ENCODE measurements at places on chromosomes 6 and 20.
A peak's percentile ranks its signal among the peaks of the same experiment; 100 is the strongest.

DNA sequence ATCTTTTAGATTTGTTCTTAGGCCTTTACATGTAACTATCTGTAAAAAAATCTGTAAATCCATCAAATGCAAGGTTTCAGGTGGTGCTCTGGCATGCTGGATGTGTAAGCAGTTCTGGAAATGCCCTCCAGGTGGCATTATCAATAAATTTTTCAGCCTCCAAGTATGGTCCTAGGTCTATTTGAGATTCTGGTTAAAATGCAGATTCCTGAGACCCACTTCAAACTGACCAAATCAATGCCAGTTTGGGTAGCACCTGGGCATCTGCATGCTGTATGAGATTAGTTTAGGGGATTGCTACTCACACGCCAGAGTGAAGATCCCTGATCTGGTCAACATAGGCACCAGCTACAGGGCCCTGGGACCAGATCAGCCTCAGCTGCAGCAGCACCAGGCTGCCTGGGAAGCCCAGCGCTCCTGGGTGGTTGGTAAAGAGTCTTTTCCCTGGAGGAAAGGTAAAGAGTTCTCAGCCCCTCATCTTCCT lies 507.3 kb upstream of the CITED2 start:
- peak; percentile 77 for DNase-seq

DNA sequence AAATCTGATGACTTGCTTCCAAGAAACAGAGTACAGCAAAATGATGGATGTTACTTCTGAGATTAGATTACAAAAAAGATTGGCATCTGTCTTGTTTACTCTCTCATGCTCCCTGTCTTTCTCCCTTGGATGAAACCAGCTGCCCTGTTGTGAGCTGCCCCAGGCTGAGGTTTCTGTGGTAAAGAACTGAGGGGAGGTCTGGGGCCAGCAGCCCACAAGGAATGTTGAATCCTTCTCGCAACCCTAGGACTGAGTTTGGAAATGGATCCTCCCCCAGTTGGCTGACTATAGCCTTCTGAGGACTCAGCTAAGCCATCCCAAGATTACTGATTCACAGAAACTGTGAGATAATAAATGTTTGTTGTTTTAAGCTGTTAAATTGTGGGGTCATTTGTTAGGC lies 5.6 kb upstream of the HECA start:
- no peak for DNase-seq

- DNase-seq = no peak
Observed at GRCh38 chr6:138371452-138371711, 6.3 kb upstream of the SMIM28 start.

- DNase-seq = peak; percentile 37
Observed at GRCh38 chr6:12844284-12845223, 128.0 kb downstream of the PHACTR1 start.

DNA sequence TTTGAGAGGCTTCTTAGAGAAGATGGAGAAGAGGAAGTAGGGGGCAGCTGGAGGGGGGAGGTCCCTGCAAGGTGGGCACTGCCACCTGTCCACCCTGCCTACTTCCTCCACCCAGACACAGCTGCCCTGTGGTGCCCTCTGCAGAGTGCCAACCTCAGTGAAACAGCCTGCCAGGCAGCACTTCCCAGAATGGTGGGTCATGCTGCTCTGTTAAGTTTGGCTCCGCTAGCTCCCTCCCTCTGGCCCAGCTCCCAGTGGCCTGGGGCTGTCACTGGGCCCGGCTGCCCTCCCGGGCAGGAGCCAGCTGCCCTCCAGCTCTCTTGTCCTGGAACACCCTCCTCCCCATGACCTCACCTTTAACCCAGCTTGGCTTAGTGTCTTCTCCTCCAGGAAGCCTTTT lies 5.1 kb upstream of the EPB41L1 start:
- DNase-seq = no peak

DNA sequence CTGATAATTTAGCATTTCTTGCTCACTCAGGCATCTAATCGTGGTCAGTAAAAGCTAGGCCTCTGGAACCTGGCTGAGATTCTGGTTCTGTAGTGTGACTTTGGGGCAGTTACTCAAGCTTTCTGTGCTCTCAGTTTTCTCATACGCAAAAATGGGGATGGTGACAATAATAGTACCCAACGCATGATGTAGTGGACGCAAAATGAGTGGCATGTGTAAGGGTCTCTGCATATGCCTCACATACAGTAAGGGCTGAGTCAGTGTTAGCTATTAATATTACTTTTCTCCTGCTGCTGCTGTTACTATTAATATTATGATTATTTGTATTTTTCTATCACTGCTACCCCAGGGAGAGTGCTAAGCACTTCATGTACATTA lies 686 bp downstream of the GINS1 start:
- no peak for DNase-seq

- no peak for DNase-seq
Observed at GRCh38 chr20:3405139-3405538, 2.3 kb downstream of the DNAAF9 start.

GRCh38 chr6:121925534-121926255 lies 473.8 kb upstream of the HSF2 start:
- DNase-seq = no peak

GRCh38 chr6:114714836-114715507 lies 372.1 kb upstream of the HS3ST5 start:
- no peak for DNase-seq

DNA sequence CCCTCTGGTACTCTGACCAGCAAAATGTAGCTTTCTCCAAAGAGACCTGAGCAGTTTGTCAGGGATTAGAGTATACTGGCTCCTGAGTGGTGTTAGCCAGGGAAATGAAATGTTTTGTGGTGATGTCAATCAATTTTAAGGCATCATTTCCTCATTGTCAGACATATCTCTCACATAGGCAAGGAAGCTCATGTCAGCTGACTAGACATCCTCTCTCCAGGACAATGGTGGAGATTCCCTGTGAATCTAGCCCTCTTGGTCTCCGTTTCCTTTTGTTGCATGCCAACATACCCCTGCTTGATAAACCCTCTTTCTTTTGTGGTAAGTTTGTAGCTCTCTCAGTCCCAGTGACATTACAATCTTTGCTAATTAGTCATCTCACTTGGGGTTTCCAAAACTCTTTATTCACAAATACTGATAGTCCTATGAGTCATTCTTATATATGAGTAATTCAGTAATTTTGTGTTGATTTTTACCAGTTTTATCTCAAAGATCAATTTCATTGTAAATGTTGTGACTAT lies 135.6 kb upstream of the PTPRK start:
- peak; percentile 41 for DNase-seq

- no peak for DNase-seq
Observed at GRCh38 chr20:2005359-2005758, 11.5 kb upstream of the PDYN start.

- DNase-seq = peak; percentile 69
Observed at GRCh38 chr6:154218301-154218700, 138.3 kb downstream of the IPCEF1 start.

DNA sequence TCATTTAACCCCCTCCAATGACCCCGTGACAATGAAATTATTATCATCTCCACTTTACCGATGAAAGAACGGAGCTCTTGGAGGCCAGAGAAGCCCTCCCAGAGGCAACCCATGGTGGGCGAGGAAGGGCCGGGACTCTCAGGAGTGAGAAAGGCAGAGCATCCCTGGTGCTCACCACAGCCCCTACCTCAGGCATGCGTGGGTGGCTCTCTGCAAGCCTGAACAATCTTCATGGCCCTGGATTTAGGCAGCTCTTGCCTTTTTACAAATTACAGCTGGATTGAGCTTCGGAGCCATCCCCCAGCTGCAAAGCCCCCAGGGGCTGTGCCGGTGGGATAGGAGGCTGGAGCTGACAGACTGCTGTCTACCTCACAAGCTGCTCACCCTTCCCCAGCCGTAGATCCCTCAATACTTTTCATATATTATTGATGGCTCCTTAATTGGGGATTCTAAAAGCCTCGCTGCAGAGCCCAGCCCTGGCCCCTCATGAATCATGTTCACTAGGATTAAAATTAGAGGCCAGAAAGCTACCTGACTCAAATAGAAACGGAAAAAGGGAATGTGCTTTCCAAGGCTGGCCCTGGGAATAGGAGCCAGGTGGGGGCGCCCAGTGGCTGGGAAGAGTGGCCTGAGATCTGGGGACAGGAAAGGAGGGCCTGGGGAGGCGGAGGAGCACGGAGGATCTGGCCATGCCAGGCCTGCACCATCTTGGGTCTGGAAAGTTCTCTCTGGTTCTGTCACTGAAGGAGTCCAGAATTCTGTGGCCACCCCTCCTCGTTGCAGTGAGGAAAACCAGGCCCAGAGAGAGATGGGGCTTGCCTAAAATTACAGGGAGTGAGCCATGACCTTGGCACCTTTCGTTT lies 29.1 kb downstream of the CPNE5 start:
- no peak for DNase-seq

DNA sequence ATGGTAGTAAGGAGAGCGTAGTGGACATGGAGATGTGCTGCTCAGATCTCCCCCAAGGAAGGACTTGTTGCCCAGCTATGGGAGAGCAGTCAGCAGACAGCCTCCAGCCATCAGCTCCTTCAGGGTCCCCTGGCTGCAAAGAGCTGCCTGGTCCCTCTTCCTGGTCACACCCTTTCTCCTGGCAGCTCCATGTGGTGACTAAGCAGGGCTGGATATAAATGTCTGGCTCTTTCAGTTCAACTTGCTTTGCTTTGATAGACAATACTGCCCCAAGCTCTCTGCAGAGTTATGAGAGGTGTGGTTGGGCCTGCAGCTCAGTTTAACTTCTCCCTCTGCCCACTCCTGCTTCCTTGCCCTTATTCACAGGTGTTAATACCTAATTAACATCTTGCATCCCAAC lies 64.1 kb upstream of the DDR1 start:
- DNase-seq = no peak

- no peak for DNase-seq
Observed at GRCh38 chr6:25061289-25061936, 125.7 kb upstream of the RIPOR2 start.

DNA sequence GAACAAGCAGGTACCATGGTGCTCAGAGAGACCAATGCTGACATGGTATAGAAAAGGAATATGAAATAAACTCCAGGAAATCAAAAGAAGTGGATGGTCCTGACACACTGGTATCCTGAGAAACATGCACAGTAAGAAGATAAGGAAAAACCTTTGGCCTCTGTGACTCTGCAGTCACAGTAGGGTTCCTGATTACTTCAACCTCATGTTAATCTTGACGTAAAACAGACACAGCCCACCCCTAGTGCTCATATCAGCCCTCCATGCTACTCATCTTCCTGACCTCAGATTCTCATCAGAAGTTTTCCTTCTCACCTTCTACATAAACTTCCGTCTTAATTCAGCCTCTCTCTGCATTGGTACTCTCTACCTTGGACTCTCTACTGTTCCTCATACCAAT lies 240.9 kb downstream of the PKHD1 start:
- no peak for DNase-seq

DNA sequence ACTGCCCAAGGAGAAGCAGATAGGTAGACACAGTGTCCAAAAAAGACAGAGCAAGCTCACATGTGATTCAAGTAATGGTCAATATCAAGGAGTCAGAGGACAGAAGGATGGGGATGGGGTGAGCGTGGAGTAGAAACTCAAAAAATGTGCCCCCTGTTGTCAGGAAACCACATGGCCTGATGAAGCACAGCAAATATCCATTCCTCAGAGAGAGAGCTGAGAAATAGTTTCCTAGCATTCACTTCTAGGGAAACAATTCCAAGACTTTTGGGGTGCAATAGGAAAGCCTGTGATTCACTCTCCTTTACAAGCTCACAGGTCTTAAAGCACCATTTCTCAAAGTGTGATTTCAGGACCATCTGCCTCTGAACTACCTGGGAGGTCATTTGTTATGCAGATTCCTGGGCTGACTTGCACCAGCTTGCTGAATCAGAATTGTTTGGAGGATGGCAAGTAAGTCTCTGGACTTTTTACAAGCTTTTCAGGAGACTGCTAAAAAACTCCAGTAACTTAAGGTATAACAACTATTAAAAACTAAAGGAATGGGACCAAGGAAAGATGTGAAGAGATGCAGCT lies 432.8 kb downstream of the HDGFL1 start:
- no peak for DNase-seq

DNA sequence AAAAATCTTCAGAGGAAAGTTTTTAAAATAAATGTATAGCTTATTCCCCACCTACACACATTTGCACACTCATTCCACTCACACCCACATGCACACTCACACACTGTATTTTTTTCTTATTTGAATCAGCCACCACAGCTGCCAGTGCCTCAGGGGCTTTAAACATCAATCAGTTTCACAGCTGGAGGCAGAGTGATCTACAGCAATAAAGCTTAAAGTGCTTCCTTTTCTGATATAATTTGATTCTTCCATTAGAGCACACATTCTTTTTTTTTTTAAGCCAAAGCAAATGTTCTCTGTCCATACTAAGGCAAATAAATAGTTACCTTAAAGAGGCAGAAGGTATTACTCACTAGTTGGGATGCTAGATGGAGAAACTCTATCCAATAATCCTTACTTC lies 498.8 kb upstream of the POU3F2 start:
- no peak for DNase-seq

DNA sequence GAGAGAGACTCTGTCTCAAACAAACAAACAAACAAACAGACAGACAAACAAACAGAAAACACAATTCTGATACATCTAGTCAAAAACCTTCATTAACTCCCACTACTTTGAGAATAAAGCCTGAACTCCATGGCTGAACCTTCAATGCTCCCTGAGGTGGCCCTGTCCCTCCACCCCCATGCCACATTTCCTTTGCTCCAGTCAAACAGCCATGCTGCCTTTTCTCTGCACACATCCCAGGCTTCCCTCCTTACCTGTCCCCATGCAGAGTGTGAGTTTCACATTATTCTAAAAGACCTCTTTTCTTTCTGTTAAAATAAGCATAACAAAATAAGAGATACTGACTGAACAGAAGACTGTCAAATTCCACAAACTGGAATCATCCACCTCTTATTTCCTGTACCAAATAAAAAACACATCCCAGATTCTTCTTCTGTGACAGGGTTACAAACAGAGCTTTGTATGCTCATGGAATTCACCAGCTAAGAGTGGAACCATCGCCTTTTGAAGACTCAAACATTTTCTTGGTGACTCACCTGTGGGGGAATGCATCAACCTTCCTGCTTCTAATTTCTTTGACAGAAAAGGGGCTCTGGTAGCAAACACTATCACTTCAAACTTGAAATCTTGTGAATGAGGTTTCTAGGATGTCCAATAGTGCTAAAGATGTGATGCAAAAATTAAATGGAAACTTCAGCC lies 71.0 kb upstream of the SLC22A16 start:
- no peak for DNase-seq

GRCh38 chr20:45342855-45343531 lies 5.2 kb downstream of the SDC4 start:
- no peak for DNase-seq

DNA sequence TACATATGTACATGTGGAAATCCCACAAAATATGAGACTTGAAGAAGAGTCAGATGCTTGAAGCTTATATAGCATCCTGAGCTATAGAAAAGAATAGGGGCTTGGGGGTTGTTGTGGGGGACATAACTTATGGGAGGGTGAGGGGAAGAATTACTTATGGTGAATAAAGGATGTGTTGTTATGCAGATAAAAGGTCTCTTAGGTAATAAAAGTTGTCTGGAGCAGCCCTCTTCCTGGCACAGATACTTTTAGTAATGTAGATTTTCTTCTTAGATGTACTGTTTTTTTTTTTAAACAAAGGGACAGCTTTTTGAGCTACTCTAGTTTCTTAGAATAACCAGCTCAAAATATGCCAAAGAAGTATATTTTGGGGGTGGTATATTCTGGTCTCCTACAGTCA lies 35.9 kb downstream of the CHMP4B start:
- DNase-seq = no peak
